Hippocampal formation (tissue), 2 donors: ENCODE measurements at places on chromosomes 12 and 14.

DNA sequence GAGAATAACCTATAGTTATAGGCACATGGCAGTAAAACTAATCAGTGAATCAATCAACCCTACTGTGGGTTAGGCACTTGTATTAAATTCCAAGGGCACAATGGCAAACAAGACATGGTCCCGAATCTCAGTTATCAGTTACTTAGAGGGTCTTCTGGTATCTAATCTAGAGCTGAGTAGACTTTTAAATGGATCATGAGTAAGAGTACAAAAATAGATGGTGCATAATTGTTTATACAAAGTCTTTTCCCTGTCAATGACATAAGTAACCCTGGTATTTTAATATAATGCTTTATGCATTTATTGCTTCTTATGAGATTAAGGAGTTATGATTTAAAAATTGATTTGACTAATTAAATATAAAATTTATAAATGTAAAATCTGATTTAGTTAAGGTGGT is 23.0 kb upstream of the KCNJ8 start:
- no peak for DNase-seq

DNA sequence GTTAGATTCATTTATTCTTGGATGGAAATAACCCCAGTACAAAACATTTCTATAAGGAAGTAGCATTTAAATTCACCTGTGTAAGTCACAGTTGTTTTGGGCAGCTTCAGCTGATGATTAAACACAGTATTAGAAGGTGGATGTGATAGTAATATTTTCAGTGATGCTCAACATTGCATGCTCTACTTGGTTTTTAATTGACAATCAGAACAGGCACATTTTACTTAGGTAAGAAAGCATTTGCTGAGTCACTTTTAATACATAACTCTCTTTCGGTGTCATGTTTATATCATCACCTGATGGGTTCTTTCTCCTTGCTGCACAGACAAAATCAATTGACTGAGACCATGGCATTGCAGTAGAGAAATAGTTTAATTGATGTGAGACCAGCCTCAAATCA is 80.7 kb downstream of the CMAS start:
- DNase-seq, result no peak

DNA sequence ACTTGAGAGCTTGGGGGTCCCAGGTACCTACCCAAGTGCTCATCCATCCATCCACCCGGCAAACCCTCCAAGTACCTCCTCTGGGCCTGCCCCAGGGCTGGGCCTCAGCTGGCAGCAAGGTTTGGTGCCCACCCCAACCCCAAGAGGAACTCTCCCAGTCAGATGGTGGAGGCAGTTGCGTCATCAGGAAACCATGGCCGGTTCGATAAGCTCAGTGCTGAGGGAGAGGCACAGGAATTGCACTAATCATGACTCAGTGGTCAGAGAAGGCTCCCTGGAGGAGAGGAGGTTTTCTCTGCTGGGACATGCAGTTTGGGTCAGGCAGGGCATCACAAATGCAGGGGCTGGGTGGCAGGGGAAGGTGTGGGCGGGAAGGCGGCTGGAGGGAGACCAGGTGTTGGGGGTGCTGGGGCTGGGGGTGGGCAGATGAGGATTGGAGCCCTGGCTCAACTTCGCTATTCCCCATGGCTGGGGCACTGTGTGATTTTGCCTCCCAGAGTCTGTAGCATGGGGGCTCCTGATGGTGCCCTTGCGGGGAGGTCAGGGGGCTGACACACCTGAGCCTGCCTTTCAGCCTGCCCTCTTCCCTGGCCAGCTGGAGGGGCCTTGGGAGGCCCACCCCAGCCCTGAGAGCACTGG is 32.2 kb downstream of the SH2B3 start:
- no peak for DNase-seq

- DNase-seq, result no peak
Observed at GRCh38 chr14:93047157-93047556, 68.6 kb downstream of the ITPK1 start.

GRCh38 chr14:33282331-33283230 is 343.9 kb downstream of the NPAS3 start:
- DNase-seq, result no peak

DNA sequence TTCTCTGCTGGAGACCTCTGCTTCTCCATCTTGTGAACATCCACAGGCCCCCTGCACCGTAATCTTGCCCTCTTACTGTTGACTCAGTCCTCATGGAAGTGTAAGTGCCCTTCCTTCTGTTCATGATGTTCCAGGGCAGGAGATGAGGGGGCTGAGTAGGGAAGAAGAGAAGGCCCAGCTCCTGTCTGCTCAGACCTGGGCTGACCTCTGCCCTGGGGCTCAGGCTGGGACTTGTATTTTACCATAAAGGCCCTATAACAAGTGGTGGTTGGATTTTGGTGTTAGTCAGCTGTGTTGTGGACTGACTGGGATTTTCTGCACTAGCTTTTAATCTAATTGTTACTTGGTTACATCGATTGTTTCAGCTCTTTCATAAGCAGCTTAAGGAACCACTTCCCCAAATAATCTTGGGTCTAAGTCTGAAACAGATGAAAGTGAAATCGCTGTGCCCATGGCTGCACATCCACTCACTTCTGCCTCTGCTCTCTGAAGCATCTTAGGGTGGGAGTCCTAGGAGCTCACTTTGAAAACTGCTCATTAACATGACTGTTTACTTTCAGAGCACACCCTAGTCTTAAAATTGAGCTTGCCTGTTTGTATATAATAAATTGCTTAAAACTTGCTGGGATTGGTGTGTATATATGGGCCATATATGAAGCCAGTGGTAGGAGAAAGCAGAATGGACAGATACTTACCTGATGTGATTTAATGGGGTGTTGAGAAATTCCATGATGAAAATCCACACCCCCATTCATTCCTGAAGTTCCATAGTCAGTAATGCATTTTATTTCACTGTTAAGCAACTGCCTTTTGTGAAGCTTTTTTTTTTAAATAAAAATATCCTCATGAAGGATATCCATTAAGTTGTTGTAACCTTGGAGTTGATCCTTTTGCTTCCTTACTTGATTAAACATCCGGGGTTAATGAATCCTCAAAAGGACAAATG is 17.7 kb downstream of the C12orf71 start:
- no peak for DNase-seq

GRCh38 chr12:28051516-28052354 is 79.2 kb upstream of the PTHLH start:
- DNase-seq, result no peak

GRCh38 chr12:127774828-127775227 is 492.1 kb upstream of the TMEM132C start:
- DNase-seq, result no peak

DNA sequence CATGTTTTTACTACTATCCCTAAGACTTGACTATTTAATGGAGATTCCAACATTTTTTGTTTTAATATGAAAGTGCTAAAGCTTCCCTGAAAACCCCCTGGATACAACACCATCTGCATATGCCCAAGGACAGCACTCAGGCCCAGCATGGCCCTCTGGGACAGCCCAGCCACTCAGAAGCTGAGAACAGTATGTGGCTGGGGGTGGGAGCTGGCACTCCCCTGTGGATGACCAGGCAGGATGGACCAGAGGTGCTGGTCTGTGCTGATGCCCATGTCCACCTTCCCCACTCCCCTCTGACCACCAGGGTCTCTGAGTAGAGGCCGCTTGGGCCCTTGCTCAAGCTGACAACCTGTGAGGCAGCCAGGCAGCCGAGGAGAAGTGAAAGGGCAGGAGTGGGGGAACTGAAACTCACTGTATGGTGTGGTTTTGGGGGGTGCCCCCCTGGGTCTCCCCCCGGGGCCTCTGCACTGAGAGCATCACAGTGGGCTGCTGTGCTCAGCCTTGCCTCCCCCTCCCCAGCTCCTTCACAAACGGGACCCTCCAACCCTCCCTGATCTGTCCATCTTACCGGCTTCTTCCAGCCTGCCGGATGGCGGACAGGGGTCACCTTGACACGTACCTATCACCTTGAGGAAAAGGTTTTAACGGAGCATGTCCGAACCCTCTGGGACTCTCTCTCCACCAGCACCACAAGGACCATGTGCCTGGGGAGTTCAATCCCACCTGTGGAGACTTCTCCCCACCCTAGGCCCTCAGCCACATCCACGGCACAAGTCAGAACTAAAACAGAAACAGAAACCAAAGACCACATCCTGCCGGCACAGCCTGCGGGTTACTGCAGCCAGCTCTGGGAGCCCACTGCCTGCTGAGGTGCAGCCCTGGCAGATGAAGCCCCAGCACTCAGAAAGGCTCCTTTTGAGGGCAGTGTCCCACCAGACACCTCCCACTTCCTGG is at the start of gene TMEM229B:
Gene TMEM229B, minus strand, starts transcription at position 785 of the 957 bp plus-strand sequence. CDS start 14,798 bp downstream, outside the sequence.
- DNase-seq, result peak; percentile 32

DNA sequence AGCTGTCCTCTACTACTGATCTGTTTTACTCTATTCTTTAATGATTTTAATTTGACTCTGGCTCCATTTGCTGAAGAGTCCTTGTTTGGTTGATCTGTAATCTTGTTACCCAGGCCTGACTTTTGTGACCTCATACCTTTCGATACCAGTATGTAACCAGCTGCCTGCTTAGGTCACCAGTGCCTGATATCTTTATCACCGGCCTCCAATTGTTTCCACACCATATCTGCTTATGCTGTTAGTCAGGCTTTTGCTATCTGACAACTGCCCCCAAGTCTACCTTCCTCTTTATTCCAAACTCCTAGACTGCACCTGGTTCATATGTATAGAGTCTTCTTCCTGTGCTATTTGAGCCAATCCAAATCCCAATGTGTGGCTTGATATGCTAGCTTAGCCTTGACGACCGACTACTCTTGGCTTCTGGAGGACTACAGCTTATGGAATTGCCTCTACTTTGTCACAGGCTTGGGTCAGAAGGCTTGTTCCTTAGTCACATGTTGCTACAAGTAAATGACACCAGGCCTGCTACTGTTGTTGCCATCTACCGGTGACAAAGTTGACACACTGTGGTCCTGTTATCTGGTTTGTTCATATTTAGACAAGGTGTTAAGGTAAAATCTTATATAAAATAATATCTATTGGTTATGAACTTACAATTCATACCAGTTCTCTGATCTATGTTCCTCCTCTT is 193.9 kb downstream of the TRHDE start:
- no peak for DNase-seq
